AG20443 (cell line): ENCODE measurements at places on chromosomes 6 and 20.

DNA sequence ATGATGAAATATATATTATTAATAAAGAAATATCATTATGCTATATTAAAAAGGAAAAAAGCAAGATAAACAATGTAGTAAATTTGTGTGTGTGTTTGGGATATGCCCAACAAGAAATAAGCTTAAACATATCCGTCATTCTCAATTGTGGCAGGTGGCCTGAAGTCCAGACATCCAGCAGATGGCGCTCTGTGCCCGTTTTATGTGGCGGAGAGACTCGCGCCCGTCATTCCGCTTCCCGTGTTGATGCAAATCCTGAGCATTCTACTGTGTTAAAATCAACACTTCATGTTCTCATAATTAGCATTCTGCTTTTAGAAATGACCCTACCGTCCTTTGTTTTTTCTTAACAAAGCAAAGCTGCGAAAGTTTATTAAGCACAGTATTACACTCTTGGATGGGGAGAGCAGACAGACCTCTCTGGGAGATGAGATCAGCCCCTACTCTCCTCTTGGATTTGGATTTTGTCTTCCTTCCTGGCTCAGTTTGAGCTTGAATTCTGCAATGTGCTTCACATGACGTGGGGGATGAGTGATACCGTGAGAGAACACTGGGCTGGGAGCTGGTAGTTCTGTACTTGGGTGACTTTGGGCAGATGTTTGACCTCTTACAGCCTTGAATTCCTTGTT is 125.8 kb downstream of the MCHR2 start:
- DNase-seq: peak; percentile 72

GRCh38 chr6:150687508-150687907 is 87.8 kb downstream of the PLEKHG1 start:
- no peak for DNase-seq

GRCh38 chr6:36029464-36029863 is 1.9 kb downstream of the MAPK14 start:
- peak; percentile 56 for DNase-seq

DNA sequence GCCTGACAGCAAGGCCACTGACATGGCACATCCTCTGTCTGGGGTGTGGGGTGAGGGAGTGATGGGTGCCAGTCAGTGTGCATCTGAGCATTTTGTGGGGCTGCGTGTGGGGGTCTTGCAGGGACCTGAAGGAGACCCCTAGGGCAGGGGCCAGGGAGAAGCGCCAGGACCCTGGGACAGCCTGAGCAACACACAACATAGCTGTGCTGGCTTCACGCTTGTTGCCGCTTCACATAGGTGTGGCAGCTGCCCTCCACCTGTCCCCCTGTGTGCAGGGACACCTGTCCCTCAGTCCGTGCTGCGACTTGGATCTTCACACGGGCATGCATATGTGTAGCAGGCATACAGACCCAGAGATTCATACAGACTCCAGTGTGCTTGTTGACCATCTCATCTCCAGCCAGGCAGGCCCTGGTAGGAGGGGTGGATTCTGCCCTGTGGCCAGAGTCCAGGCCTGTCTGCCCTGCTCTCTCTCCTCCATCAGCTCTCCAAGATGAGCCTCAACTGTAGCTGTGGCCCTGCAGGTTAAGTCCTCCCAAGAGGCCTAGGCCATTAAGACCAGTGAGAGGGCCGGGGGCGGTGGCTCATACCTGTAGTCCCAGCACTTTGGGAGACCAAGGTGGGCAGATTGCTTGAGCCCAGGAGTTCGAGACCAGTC is 3.2 kb upstream of the NPBWR2 start:
- DNase-seq: no peak

GRCh38 chr6:38876475-38876874 is 161.4 kb downstream of the DNAH8 start:
- DNase-seq: no peak

DNA sequence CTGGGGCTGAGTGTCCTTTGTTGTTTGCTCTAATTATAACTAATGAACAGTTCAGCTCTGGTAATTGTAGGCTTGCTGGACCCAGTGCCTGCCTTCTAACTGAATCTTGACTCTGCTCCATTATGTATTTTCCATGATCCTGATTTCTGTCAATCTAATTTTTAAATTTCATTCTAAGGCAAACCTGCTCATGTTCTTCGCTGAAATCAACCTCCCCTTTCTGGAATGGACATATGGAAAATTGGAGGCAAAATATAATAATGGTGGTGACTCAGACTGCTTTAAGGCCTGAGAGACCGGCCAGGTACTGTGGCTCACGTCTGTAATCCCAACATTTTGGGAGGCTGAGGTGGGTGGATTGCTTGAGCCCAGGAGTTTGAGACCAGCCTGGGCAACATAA is 182.7 kb upstream of the AKAP12 start:
- DNase-seq: no peak

DNA sequence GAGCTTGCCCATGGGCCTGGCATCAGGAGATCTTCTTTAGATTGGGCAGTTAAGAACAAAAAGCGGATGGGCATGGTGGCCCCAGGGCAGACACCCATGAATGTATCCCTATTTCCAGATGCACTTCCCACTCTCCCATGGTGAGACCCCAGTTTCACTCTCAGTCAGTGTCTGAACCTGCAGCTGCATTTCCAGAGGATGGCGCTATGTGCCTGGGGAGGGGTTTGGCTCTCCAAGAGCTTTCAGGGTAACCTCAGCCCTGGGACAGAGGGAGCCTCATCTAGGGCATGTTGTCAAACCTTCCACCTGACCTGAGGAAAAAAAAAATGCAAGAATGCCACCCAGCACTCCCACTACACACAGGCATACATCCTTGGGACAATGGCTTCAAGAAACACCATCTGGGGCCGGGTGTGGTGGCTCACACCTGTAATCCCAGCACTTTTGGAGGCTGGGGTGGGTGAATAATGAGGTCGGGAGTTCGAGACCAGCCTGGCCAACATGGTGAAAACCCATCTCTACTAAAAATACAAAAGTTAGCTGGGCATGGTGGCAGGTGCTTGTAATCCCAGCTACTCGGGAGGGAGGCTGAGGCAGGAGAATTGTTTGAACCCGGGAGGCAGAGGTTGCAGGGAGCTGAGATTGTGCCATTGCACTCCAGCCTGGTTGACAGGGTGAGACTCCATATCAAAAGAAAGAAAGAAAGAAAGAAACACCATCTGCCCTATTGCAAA is 1.9 kb downstream of the CST9L start:
- no peak for DNase-seq

DNA sequence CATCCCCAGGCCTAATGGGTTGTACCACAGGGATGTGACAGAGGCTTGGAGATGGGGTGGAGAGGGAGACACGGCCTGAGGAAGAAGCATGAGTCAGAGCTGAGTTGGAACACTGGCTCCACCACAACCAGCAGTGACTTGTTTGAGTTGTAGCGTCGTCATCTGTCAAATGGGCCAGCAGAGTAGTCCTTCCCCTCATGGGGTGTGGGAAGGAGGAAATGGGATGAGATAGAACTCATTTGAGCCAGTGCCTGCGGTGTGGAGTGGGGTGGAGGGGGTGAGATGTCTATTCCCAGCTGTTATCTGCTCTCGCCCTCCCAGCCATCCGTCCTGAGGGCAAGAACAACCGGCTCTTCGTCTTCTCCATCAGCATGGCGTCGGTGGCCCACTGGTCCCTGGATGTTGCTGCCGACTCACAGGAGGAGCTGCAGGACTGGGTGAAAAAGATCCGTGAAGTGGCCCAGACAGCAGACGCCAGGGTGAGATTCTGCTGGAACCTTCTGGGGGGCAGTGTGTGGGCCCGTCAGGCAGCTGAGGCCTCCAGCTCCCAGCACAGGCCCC is 32.5 kb downstream of the PLCG1 start:
- peak; percentile 77 for DNase-seq

- no peak for DNase-seq
These were observed 163.2 kb downstream of the SYCP2 start for GRCh38 chr20:59770270-59770669.

GRCh38 chr6:150369408-150369807 is 596 bp downstream of the IYD start:
- no peak for DNase-seq

- no peak for DNase-seq
These were observed 771.4 kb upstream of the DEFB115 start for GRCh38 chr20:30486103-30486478.

DNA sequence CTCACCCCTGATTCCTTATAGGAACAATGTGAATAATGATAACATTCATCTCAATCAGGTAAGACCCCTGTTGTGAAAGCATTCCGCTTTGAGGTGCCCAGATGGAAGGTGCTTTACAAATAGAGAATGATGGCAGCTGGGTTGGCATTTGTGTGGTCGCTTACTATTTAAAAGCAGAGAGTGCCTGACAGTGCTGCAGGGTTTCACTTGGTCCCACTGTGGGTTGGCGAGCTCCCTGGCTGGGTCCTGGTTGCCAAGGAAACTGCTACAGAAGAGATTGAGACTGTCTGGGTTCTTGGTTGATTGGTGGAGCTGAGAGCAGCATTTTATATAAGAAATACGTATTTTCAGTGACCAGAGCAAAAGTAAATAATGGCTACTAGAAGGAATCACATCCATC is 207.2 kb upstream of the KCNQ5 start:
- DNase-seq: no peak

- no peak for DNase-seq
These were observed 31.8 kb downstream of the SAMD3 start for GRCh38 chr6:130190701-130191690.

- no peak for DNase-seq
These were observed 203.0 kb downstream of the EPM2A start for GRCh38 chr6:145532361-145532760.

- DNase-seq: no peak
These were observed 6.5 kb downstream of the GSS start for GRCh38 chr20:34949120-34949519.

DNA sequence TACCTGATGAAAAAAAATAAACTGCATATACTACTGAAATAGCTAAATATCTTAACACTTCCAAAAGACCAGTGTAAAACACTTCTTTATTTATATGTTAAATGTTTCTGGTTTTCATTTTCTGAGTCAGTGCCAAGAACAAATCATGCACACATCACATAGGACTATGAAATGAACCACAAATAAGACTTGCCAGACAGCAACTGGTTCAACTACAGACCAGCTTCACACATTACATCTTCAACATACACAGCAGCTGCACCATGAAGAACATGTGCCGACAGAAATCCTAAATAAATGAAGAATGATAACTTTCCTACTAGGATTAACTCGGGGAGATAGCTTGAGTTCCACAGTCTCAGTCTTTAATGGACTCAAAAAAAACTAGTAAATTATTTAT is 168.3 kb upstream of the STXBP5 start:
- no peak for DNase-seq

- no peak for DNase-seq
These were observed 43.5 kb downstream of the TTI1 start for GRCh38 chr20:37989601-37990295.

DNA sequence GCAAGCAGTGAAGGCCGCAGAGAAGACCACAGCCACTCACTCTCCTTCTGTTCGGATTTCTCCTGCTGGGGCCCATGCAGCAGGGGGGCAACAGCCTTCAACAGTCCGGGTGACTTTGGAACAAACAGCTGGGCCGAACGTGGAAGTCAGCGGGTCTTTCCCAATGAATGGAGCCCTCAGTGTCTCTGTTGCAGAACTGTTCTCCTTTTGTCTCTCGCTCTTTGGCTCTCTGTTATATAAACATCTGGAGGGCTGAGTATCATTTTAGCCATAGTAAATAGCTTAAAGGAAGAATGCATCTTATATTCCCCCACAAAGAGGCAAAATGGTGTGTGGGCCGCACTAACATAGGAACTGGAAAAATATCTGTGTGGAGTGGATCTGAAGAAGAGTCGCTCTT is 136.7 kb upstream of the RALGAPA2 start:
- no peak for DNase-seq

DNA sequence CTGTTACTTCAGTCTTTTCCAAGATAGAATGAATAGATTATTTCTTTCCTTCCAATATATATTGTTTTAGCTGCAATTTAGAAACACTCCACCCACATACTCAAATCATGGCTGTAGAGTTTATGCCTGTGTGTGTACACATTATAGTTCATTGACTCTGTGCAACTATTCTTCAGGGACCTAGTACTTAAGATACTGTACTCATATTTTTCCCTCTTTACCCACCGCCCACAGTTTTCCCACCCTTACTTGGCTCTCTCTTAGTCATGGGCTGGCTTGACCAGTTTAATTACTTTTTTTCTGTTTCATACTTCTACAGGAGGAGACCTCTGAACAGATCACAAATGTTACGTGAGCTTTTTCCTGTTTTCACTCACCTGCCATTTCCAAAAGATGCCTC is 30.4 kb downstream of the C6orf89 start:
- no peak for DNase-seq

DNA sequence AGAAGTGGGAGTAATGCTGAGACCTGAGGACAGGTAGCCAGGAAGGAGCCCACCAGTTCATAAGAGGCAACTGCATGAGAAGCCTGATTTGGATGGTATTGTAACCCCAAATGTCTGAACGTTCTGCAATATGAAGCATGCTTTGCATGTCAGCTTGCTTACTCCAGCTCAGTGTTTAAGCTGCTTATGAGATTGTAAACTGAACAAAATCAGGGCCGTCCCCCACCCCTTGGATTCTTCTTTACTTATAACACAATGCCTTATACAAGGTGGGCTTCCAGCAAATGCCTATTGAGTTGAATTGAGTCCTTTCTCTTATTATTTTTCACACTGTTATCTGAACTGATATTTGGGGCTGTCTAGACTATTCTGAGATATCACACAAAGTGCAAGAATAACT is 761.3 kb downstream of the KIF16B start:
- DNase-seq: no peak

DNA sequence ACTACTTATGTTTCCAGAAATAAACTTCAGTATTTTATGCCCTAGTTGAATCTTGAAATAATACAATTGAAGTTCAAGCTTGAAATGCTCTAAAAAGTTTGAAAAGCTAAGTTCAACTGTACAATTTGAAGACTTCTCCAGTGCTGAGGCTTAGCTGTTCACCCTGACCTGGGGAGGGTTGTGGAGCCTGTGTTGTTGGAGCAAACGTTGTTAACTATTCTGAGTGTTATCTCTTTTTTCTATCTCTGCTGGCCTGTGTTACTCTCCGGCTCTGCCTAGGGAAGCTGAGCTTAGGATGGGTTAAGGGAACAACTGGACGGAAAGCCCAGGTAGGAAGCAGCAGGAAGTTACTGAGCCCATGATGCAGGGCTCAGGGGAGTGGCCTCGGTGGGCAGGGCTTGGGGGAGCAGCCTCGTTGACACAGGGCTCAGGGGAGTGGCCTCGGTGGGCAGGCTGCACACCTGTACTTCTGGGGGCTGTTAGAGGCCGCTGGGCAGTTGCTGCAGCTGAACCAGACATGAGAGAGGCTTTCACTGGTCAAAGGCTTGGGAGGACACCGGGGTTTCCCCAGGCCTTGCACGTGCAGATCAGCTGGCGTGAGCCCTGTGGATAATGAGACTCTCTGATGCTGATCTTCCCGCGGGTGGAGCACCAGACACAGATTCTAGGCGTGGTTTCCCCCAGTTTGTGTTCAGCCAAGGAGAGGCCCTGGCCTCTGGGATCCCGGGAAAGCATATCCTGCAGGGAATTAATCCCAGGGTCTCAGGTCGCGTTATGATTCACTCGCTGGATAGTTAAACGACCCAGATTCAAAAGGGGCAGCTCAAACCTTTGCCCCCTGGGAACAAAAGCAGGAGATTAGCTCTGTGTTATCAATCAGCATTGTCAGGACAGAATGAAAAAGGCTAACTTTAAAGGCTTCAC is 58.9 kb downstream of the ERMARD start:
- DNase-seq: no peak
